NCI-H1092 (cell line): ENCODE measurements at places on chromosomes 16 and 17.

- DNase-seq, result no peak
These were observed 879.7 kb upstream of the EEF2KMT start for GRCh38 chr16:5977329-5977728.

DNA sequence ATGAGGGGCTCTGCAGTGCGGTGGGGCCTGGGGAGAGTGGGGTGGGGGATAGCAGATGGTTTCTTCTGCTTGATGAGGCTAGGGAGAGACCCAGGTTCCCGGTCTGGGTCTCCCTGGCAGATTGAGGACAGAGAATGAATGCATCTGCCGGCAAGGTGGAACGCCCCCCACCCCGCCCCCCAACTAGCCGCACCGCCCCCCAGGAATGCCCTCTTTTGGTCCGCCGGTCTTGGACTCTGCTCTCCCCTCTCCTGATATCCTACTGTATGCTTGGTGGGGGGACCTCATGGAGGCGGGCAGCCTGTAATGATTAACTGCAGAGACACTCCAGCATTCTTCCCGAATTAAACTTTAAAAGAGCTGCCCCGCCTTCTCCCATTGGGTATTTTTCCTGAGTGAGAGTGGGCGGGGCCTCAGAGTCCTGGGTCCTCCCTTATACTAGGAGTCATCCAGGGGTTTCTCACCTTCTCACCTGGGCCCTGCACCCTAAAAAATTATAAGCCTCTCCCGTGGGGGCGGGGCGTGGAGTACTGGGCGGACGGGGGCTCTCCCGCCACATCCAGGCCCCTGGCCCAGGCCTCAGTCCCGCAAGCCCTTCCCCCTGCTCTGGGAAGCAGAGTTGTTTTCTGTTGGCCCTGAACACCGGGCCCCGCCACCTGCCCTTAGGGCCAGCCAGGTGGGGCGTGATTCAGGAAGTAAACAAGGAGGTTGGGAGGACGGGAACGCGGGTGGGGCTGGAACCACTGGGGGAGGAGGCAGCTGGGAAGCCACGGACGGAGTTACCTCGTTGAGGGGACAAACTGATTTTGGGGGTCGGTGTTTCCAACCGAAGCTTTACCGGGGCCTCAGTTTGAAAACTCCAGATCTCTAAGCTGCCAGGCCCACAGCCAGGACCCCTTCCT is 1.5 kb downstream of the GRB7 start:
- no peak for DNase-seq

- no peak for DNase-seq
These were observed 656 bp upstream of the KCTD13 start for GRCh38 chr16:29926711-29927052.

DNA sequence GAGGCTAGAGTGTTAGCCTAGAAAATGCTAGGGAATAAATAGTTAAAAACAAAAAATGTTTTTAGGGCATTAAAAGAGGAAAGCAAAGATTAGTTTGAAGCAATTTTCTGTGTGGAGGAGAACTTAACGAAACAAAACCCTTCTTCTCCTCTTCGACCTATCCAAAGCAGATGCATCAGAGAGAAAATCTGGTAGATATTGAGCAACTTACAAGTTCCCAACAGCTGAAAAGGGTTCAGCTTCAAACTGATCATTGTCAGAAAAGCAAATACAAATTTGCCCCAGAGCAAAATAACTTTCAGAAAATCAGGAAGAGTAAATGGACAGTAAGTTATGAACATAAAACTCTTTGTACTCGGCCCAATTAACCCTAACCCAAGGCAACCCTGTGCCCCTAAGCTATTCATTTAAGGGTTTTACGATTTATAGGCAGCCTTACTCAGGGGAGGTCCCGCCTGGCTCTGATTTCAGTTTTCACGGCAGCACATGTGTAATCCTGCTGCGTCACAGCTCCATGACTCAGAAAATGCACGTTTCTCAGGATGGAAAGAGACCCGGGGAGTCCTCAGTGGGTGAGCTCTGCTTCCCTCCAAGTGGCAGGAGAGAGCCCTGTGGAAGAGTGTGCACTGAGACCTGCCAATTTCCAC is 405.7 kb upstream of the SALL1 start:
- DNase-seq, result no peak

DNA sequence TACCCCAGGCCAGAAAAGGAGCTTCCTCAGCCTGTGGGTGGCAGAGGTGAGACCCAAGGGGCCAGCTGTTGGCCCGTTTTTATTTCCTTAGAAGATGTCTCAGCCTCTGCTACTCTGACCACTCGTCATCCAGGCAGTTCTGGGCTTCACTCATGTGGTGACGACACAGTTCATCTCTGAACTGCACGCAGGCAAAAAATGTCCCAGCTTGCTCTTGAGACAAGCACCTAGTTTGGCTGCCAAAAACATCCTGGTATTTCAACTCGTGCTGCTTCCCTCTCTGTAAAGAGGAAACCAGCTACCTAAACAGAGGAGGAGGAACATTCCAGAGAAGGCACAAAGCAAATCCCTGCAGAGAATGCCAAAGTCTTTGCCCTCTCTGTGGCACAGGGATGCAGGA is 125.7 kb downstream of the XYLT1 start:
- no peak for DNase-seq

GRCh38 chr16:22322021-22322471 is 24.8 kb downstream of the POLR3E start:
- DNase-seq, result no peak

GRCh38 chr16:31568577-31569359 is 41.1 kb downstream of the AHSP start:
- no peak for DNase-seq

DNA sequence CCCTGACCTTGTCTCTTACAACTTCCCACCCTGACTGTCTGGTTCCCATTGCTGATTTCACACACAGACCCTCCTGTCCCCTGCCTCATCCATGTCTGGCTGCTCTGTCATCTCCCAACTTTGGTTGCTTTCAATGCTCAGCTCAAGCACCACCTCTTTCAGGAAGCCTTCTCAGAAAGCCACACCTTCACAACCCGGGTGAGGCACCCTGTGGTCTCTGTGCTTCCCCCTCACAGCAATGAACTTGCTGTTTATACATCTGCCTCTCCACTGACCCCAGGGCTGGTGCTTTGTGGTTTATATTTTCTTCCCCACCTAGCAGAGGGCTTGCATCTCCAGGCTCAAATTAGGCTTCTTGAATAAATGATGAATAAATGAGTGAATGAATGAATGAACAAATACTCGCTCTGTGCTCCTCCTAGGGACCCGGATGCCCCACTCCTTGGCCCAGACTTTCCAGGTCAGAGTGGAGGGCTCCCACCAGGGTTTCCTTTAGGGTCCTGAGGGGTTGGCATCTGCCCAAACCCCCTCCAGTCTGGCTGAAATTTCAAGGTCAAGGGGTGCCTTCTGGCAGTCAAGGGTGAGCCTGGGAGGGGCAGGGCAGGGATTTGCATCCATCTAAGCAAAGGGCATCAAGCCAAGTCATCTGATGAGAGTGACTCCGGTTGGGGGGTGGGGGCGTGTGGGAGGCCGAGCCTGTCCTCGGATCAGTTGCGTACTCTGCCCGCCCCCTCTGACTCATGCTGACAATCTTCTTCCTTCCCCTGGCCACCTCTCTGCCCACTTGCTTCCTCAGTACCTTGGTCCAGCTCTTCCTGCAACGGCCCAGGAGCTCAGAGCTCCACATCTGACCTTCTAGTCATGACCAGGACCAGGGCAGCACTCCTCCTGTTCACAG is at the start of gene ITGAX:
ITGAX (plus strand) TSS at position 783 of the 898 bp plus-strand sequence; CDS start at position 862, 79 bp downstream.
- no peak for DNase-seq

- peak; percentile 72 for DNase-seq
These were observed 56.8 kb downstream of the BEAN1 start for GRCh38 chr16:66483689-66484452.
